NCI-H69 (cell line): ENCODE measurements at places on chromosomes 1 and 21.

GRCh38 chr1:209241487-209241886, 342.0 kb upstream of the CAMK1G start:
- no peak for DNase-seq

- DNase-seq = no peak
Measured at GRCh38 chr1:199282751-199283305, 644.0 kb downstream of the PTPRC start.

DNA sequence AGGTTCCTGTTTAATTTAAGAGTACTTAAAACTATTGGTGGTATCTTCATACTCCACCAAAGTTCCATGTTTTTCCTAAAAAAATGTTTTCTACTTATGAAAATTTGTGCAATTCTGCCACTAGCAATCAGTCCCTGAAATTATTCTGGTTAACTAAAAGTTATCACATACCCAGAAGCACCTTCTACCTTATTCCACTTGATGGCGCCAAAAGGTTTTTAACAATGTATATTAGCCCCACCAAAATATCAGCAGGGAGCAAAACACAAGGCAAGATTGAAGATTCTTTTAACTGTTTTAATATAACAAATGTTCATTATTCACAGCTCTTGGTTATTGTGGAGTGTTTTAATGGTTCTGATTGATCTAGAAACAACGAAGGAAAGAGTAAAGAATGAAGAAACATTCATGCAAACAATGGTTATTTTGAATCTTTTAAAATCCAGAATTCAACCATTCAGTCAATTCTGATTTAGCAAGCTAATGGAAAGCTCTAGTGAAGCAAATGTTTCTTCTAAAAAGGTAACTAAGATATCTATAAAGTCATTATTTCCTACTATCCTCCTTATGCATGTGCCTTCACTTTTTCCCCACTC, 67.2 kb downstream of the TTLL7 start:
- DNase-seq = peak; percentile 62

- DNase-seq = no peak
Measured at GRCh38 chr1:101191049-101191448, 45.8 kb upstream of the S1PR1 start.

DNA sequence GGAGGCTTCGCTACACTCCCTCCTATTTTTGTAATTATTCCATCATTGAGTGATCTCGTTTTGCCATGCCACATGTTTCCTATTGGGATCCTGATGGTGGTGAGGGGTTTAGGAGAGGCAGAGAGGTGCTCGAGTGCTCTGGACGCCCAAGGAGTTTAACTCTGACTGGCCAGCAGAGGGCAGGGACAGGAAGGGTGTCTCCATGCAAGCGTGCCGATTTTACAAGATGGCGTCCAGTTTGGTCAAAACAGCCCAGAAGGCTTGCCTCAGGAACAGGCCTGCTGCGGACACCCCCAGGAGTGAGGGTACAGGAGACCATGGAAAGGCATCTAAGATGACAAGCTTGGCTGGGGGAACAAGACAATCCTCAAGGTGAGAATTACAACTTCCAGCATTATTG, 33.8 kb upstream of the KCNE2 start:
- no peak for DNase-seq

DNA sequence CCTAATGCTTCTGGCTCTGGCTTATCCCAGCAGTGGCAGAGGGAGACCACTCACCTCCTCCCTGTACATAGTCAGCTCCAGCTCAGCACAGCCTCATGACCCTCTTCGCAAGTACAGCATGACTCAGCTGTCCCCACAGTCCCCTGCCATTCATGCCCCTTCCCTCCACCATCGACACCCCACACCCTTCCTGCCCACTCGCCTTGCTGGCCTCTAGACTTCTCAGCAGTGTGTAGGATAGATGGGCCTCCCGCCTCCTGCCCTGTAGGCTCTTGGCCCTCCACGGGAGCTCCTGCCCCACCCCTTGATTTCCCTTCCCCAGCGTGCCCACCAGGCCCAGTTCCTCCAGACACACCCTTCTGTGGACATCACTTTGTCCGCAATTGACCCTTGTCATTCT, 9.8 kb downstream of the NPR1 start:
- no peak for DNase-seq

GRCh38 chr1:35576061-35576765, 3.1 kb downstream of the TFAP2E start:
- no peak for DNase-seq

GRCh38 chr1:158666037-158666436, 20.5 kb downstream of the SPTA1 start:
- DNase-seq = no peak

GRCh38 chr1:60052601-60053000, 21.0 kb downstream of the C1orf87 start:
- DNase-seq = peak; percentile 65

- no peak for DNase-seq
Measured at GRCh38 chr1:207817166-207817565, 65.3 kb downstream of the CD46 start.

GRCh38 chr1:199932462-199932861, 95.0 kb upstream of the NR5A2 start:
- DNase-seq = no peak

DNA sequence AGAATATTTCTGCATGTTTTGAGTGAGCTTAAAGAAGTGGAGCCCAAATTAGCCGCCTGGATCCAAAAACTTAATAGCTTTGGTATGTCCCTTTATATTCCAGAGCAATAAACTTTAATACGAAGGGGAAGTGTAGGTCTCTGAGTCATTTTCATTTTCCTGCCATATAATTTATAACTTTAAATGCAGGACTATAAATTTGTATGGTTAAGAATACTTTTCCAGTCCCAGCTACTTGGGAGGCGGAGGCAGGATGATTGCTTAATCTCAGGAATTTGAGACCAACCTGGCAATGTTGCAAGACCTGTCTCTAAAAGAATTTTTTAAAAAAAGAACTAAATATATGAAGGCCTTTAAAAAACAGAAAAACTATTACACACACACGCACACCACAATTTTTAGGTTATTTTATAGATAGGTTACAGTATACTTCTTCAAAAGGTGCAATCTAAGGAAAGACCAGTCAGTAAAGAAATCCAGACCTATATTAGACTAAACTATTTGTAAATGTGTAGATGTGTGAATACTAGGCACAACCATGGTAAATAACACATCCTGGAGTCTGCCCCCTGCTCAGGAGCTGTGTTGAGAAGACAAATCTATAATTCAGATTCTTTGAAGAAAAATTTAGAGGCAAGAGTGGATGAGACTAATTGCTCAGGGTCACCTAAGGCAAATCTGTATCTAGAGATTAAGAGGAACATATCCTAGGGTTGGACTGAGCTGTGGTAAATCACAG, 80.3 kb downstream of the TTC3 start:
- no peak for DNase-seq

DNA sequence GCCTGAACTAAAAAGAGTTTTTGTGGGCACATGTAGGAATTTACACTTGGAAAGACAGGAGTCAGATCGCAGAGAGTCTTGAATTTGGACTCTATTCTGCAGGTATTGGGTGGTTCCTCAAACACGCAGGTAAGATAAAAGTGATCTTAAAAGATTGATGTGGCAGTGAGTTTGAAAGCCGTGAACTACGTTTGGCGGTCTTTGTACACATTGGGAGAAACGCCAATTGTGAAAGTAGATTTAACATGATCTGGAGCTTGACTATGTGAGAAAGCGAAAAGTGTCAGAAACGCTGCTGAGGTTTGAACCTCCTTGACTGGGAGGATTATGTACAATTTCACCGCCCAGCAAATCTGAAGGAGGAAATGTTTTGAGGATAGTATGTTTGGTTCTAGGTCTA, 1.5 kb upstream of the PPP2R5A start:
- peak; percentile 25 for DNase-seq

- peak; percentile 13 for DNase-seq
Measured at GRCh38 chr1:203082571-203083462, 3.0 kb downstream of the MYOG start.

- no peak for DNase-seq
Measured at GRCh38 chr1:167145965-167146364, 52.1 kb downstream of the STYXL2 start.

GRCh38 chr21:14833241-14833640, 231.6 kb downstream of the NRIP1 start:
- peak; percentile 20 for DNase-seq

DNA sequence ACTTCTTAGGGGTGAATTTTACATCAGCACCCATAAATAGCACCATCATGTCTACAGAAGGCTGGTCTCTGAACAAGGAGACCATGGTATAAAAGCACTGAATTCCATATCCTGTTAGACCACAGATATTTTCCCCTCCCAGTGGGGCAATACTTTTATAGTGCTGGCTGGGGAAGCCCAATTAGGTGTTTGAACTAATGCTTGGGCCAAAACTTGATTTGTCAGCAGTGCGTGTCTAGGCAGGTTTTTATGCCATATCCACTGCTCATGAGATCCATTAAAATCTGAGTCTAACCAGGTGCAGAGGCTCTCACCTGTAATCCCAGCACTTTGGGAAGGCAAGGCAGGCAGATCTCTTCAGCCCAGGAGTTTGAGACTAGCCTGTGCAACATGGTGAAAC, 623.0 kb downstream of the NPHP4 start:
- DNase-seq = no peak

GRCh38 chr1:50474859-50475809, 51.9 kb upstream of the DMRTA2 start:
- DNase-seq = peak; percentile 55

DNA sequence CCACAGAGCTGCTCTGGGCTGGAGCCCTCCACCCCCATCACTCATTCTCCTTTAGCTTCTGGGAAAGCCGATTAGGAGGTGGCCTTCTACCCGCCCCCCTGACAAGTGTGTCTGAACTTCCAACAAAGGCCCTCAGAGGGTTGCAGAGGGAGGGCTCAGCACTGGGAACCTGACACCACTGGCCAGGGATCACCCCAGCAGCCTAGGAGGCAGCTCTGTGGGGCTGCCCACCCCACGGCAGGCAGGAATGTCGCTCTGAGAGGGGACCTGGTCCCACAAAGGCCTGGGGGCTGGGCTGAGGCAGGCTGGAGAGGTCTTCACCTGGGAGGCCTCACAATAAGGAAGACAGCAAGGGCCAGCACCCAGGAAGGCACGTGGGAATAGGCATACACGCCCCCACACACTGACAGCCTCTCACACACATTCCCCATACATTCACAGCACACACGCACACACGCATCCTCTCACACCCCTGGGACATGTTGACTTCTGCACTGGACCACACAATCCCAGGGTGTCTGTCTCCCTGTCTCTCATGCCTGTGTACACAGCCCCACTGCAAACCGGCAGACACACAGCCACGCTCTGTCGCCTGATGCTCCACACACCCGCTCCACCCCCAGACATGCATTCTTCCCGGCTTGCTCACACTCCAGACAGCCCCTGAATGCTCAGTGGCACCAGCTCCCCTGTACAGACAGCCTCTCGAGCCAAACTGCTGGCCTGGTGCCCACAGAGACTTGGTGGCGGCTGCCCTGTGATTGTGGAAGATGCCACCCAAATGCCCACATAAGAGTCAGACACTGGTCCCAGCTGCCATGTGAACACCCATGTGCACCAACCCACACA, 30.7 kb downstream of the DMBX1 start:
- peak; percentile 7 for DNase-seq

DNA sequence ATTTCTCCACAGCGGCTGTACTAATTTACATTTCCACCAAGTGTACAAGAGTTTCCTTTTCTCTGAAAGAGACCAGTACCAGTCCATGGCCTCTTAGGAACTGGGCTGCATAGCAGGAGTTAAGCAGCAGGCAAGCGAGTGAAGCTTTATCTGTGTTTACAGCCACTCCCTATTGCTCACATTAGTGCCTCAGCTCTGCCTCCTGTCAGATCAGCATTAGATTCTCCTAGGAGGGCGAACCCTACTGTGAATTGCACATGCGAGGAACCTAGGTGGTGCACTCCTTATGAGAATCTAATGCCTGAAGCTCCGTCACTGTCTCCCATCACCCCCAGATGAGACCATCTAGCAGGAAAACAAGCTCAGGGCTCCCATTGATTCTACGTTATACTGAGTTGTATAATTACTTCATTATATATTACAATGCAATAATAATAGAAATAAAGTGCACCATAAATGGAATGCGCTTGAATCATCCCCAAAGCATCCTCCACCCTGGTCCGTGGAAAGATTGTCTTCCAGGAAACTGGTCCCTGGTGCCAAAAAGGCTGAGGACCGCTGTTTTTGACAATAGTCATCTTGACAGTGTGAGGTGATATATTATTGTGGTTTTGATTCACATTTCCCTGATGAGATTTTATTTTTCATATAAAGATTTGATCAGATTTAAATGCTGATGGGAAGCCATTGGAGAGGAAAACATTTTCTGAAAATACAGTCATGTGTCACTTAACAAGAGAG, 45.5 kb upstream of the MRPS6 start:
- peak; percentile 20 for DNase-seq

- DNase-seq = no peak
Measured at GRCh38 chr1:47231301-47232186, 481 bp downstream of the TAL1 start.

- peak; percentile 82 for DNase-seq
Measured at GRCh38 chr1:112188611-112189010, 199.1 kb upstream of the KCND3 start.

DNA sequence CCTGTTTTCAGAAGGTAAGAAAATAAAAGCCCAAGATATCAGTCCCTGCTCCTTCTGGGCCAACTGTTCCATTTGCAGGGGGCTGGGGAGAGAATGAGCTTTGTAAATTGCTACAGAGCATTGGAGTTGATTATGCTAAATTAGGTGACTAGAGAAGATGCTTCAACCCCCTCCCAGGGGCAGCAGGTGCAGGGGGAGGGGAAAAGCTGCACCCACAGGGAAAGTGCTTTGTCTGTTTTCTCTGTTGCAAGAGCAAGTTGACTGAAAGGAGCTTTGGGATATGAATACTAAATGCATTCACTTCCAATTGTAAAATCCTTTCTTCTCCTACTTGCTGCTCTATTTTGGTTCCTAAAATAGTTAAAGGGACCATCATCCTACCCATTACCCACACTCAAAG, 16.5 kb upstream of the PIGM start:
- peak; percentile 36 for DNase-seq

GRCh38 chr1:108502624-108503023, 52.5 kb downstream of the NBPF6 start:
- DNase-seq = no peak

- peak; percentile 15 for DNase-seq
Measured at GRCh38 chr1:65525266-65526048, 105.0 kb downstream of the LEPR start.

DNA sequence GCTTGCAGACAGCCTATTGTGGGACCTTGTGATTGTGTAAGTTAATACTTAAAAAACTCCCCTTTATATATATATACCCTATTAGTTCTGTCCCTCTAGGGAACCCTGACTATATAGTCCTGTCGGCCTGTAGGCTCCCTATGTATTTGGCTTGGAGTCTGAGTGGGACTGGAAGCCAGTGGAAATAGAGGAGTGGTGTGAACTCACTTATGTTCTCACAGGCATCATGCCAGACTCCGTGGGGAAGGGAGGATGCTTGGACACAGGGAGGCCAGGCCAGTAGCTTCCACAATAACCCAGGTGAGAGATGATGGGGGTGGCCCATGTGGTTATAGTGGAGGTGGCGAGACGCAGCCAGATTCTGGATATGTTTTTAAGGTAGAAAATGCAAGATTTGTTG, 136.7 kb upstream of the SYT6 start:
- no peak for DNase-seq

- DNase-seq = peak; percentile 99
Measured at GRCh38 chr1:181105134-181106021, 16.9 kb downstream of the IER5 start.

- DNase-seq = no peak
Measured at GRCh38 chr1:56356376-56356990, 222.9 kb downstream of the PLPP3 start.
